Activated CD8-positive, alpha-beta memory T cell treated with anti-CD3 and anti-CD28 coated beads for 1 hour (primary cell): ENCODE measurements at places on chromosomes 4 and X.

GRCh38 chrX:118346258-118347094, 570 bp downstream of the WDR44 start:
- no peak for DNase-seq

- DNase-seq: no peak
Observed at GRCh38 chr4:53306729-53307128, 59.1 kb downstream of the SCFD2 start.

DNA sequence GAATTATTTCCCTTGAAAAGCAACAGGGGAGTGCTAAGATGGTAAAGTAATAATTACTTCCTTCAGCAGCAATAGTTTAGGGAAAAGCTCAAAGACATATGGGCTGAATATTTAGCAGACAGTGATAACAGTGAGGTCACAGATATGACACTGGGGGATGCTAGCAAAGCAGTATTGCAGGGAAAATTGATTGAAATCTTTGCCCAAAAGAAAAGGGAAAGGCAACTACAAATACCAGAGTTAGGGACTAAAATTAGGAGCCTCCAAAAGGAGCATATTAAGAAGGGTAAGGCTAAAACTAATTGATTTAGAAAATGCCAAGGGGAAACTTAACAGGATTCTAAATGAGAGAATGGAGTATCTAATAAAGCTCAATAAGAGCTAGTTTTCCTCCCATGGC, 1191.3 kb upstream of the TENM3 start:
- DNase-seq: no peak

- no peak for DNase-seq
Observed at GRCh38 chr4:156794863-156795262, 176.7 kb downstream of the PDGFC start.

GRCh38 chrX:53072418-53073114, 9.6 kb upstream of the TSPYL2 start:
- DNase-seq: no peak

DNA sequence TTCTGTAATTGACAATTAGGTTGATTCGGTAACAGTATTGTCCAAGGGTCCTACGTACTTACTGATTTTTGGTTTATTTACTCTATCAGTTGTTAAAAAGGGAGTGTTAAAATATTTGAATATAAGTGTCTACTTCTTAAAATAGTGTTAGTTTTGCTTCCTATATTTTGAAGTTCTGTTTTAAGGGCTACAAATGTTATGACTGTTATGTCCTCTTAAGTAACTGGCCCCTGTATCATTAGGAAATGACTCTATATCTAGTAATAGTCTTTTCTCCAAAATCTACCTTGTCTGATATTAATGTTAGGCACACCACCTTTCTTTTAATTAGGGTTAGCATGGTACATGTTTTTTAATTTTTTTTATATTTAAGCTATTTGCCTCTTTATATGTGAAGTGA, 30.1 kb downstream of the ANKRD50 start:
- DNase-seq: no peak

DNA sequence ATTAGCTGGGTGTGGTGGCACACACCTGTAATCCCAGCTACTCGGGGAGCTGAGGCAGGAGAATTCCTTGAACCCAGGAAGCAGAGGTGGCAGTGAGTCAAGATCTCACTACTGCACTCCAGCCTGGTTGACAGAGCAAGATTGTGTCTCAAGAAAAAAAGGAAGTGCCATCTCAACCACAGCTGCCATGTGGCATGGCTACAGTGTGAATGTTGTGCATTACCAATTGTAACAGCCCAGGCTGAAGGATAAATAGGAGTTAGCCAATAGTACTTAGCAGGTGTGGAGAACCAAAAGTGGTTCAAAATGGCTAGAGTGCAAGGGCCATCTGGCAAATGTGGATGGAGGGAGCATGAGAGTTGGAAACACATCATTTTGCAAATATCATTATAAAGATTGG, 28.9 kb downstream of the SLC25A5 start:
- no peak for DNase-seq

DNA sequence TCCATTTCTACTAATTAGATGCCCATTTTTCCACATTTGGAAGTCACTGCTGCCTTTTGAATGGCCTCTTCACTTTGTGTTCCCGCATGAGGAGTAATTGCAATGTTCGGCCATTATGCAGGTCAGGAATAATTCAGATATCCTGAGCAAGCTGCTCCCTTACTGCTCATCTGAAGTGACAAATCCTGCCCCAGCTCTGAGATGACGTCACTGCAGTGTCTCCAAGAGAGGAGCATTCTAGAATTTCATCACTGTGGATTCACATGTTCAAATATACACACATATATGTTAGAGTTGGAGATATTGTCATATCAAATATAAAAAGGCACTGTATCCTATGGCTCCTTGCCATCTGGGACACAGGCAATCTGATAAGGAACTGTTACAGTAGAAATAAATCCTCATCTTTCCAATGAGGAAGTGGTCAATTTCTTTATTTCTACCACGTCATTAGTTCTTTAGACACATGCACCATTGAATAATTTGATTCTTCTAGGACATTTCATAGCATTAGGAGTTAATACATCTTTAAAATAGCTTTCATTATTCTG, 706.9 kb upstream of the TENM3 start:
- no peak for DNase-seq

- DNase-seq: no peak
Observed at GRCh38 chr4:24471486-24472160, 112.7 kb downstream of the DHX15 start.

DNA sequence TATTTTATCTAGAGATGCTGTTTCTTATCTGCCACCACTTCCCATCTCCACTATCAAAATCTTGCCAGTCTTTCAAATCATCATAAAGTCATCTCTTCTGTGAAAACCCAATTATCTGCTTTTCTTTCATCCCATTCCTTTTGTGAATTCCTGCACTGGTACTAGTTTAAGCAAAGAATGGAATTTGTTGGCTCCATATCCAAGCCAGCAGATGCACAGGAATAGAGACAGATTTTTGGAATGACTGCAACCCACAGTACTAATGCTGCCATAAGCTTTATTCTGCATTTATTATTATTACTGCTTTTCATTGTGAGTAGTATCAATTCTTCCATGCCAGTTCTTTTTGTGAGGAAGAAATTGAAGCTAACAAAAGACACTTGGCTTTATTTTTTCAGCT, 616.7 kb downstream of the RAPGEF2 start:
- DNase-seq: no peak

- DNase-seq: no peak
Observed at GRCh38 chr4:185015108-185015507, 3.2 kb upstream of the HELT start.

DNA sequence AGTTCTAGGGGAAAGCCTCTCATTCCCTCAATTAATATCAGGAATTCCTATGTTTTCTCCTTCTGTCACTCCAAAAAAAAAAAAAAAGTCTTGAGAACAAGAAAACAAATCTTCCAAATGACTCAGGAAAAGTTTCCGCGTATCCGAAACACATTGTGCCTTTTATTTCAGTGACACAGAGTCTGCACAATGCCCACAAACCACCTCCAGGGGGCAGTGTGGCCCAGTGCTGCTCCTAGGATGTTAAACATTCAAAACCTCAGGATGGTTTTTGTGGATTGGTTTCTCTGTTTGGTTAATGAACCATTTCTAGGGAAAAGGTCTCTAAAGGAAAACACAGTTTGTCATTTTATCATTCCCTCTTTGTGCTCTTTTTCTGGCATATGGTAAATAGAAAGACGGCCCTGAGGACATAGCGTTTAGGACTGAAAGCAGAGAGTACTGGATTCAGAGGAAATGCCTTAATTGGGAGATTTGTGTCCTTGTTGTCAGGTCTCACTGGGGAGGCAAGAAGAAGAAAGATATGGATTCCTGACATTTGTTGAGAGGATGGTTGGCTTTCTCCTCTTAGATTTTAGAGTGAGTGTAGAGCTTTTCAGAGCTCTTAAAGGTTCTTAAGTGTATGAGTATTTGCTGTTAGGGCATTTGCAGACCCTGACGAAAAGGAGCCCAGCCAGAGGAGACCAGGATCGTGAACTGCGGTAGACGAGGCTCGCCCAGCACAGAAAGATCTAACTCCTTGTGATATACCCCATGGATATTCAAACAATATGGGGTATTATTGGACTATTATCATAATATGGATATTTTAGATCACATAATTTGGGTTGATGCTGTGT, 65.7 kb upstream of the MAP9 start:
- no peak for DNase-seq

DNA sequence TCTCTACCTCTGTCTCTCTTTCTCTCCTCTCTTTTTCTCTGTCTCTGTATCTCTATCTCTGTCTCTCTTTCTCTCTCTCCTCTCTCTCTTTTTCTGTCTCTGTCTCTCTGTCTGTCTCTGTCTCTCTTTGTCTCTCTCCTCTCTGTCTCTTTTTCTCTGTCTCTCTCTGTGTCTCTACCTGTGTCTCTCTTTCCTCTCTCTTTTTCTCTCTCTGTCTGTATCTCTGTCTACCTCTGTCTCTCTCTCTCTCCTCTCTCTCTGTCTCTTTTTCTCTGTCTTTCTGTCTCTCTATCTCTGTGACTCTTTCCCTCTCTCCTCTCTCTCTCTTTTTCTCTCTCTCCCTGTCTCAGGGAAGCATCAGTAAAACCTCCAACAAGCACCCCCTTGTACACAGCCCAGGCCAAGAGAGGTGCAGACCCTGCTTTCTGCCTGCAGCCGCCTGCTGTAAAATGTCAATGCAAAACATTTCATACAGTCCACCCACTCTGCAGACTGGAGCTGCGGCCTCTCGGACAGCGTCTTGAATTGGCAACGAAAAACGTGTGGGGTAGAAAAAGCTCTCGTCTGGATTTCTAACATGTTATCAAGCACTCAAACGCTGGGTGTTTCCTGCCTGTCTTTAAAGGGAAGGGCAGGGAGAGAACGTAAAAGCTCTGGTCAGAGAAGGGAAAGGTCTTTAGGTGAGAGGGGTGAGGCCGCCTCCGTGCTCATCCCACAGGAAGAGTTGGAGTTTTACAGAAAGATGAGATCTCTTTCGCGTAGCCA, 3.7 kb upstream of the SHOX start:
- no peak for DNase-seq

DNA sequence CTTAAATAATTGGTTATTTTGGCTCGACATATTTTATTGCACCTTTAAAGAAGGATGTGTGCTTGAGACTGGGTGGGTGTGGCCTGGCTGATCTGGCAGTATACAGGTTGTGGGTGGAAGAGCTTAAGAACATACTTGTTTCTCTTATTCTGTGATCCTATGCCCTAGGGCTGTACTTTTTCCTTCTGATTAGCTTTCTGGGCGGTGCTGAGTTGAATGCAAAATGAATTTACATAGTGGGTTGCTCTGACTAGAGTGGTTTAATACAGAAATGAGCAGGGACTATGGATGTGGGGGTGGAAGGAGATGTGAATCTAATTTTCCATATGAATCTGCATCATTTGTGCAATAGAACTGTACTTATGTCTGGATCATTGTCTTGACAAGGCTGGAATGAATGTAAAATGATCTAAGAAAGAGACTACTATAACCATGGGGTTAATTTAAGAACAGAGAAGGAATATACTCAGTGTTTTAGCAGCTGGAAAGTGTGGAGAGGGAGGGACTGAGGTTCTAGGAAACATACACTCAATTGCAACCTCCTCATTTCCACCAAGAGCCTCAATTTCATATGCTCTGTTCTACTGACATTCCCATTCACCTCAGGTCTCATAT, 73.7 kb downstream of the RLIM start:
- DNase-seq: no peak

DNA sequence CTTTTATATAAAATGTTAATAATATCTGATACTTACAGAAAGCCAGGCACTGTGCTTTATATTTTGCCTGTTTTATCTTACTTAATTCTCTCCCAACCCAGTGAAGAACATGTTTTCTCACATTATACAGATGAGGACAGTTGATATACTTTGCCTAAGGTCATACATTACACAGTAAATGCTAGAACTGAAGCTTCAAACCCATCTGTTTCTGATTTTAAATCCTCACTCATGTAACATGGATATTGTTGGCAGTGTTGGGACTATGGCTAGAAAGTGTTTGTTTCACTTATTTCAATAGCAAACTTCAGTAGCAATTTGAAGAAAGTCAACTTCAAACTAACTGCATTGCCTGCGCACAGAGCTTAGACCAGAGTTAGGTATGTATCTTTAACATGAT, 57.4 kb downstream of the RAPGEF2 start:
- no peak for DNase-seq

- DNase-seq: no peak
Observed at GRCh38 chr4:100848841-100849240, 331.0 kb upstream of the EMCN start.

DNA sequence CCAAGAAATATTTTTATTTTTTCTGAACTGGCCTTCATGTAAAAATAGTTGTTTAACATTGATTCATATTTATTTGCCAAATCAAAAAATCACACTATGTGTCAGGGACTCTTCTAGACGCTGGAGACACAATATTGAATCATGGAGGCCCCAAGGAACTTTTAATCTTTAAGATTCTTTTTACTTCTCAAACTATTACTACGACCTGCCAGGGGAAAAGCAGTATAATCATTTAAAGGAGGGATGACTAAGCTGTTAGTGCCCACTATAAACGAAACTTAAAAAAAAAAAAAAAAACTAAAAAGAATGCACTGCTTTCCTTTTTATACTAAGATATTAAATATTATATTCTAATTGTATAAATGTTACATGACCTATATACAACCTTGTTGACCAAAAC, 84.7 kb downstream of the PPA2 start:
- DNase-seq: no peak

- no peak for DNase-seq
Observed at GRCh38 chr4:55896622-55897021, 43.2 kb downstream of the EXOC1 start.

DNA sequence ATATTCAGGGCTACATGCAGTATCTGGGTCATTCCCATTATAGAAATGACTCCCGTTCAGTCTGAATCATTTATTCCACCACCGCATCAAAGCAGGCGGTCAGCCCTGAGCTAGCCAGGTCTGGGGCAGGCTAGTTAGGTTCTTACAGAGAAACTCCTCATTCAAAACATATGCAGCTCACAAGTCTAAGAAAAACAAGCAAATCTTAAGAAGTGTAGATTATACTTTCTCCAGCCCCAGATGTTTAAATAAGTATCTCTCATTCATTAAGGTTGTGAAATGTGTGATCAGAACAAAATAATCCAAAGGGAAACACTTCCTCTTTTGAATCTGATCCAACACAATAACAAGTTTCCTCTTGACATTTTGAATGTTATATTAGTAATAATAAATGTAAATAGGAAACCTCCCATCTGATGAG, 441.9 kb downstream of the INPP4B start:
- DNase-seq: no peak

GRCh38 chr4:89100853-89101252, 10.5 kb upstream of the TIGD2 start:
- DNase-seq: no peak

GRCh38 chr4:141195095-141195707, 25.5 kb upstream of the ZNF330 start:
- no peak for DNase-seq

DNA sequence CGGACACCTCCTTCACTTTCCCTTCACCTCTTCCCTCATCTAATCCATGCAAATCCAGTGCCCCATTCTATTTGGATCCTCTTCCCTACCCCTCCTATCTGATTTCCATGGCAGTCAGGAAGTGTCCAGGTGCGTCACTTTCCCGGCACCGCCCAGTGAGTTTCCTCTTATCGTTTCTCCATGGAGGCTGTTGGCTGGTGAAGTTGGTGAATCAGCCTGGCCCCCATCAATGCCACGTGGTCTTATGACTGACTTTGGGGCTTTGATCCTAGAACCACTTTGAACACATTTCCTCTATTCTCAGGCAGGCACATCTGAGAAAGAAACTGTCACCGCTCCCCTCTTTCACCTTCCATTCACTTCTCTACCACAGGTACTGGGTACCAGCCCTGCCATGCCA, 137.8 kb downstream of the CEP135 start:
- DNase-seq: no peak

- DNase-seq: no peak
Observed at GRCh38 chrX:40474205-40474626, 106.6 kb upstream of the ATP6AP2 start.

GRCh38 chr4:16532240-16532970, 306.1 kb upstream of the TAPT1 start:
- no peak for DNase-seq
